ENCODE measurements at places on chromosomes 12 and 14. TPM values are rescaled to one million over a fixed set of nuclear protein-coding genes. Genes with fewer than 3 reads are reported as not detected.

LTBP2 gene
- total RNA-seq, result 0.77 TPM

LARP4 gene
- 79.2 TPM for total RNA-seq

SSPN gene
- total RNA-seq, result 9.1 TPM

CMTM5 gene
- total RNA-seq, result 1.2 TPM

HAL gene
- under 0.01 TPM for total RNA-seq

Data from melanocyte of skin (primary cell).